GM12891 (cell line): ENCODE measurements at places on chromosomes 3 and 15.

GRCh38 chr3:175512700-175513099 lies 653.6 kb downstream of the NAALADL2 start:
- DNase-seq: no peak

- no peak for DNase-seq
Measured at GRCh38 chr3:149575213-149575960, 82.4 kb downstream of the WWTR1 start.

- no peak for DNase-seq
Measured at GRCh38 chr3:20701641-20702040, 515.6 kb upstream of the SGO1 start.

DNA sequence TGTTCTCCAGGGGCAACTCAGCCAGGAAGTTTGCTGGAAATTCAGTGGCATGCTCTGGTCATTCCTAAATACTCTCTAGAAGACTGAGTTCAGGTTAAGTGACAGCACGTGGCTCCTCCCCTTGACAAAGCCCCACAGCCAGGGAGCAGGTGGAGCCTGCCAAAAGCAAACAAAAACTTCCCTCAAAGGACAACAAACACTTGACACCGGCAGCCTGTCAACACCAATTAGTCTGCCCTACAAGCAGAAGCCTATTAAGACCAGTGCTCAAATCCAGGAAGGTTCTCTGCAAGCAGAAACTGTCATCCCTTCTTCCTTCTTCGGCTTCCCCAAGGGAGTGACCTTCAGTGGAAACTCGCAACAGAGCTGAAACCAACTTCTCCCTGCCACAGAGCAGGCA lies 5.0 kb downstream of the MEX3B start:
- DNase-seq: no peak

GRCh38 chr3:129605922-129606635 lies 397 bp downstream of the PLXND1 start:
- peak; percentile 57 for DNase-seq

- no peak for DNase-seq
Measured at GRCh38 chr15:96028620-96029019, 301.9 kb upstream of the NR2F2 start.

GRCh38 chr15:50278496-50278895 lies 13.0 kb upstream of the HDC start:
- no peak for DNase-seq

GRCh38 chr15:93126148-93126547 lies 37.1 kb upstream of the RGMA start:
- no peak for DNase-seq

- no peak for DNase-seq
Measured at GRCh38 chr15:38196076-38196475, 56.6 kb upstream of the SPRED1 start.

GRCh38 chr3:65888980-65889706 lies 149.6 kb downstream of the MAGI1 start:
- no peak for DNase-seq

DNA sequence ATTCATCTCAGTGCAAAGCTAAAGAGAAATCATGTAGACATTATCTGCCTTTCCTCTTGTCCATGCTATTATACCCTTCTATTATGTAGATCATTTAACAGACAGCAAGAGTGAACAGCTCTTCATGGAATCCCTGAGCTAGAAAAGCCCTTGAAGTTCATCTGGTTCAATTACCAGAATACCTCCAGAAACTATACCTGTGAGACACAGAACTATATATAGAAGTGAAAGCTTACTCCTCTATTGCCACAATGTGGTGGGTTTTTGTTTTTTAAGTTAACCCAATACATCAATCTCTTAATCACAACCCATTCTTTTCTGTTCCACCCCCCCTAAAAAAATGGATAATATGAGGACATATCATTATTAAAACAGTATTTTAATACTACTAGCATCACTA lies 347.7 kb downstream of the PLCL2 start:
- no peak for DNase-seq

DNA sequence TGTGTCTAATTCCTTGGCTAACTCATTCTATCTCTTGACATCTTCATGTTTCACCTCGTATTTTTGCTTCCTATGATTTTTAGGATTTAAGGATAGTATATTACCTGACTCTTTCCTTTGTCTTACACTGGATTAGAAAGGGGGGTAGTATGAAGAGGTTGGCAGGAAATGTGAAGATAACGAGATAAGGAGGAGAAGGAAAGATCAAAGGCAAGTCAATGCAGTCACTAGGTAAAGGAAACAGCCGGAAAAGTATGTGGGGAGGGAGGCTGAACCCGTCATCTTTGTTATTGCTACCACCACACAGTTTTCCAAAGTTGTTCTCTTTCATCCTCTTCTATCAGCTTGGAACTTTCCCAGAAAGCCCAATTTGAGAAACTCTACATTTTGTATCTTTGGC lies 90.6 kb downstream of the SLC9A9 start:
- no peak for DNase-seq

DNA sequence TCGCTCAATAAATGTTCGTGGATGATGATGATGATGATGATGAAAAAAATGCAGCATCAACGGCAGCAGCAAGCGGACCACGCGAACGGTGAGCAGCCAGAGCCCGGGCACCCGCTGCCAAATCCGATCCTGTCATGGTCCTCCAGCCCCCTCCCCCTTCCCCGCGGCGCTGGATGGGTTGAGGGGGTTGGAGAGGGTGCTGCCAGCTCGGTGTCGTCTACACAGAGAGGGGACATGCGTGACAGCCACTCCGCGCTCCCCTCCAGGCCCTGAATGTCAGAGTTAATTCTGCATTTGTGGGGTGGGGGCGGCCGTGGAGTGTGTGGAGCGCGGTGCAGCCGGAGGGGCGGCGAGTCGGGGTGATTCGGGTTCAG lies 722 bp downstream of the CACNA1D start:
- no peak for DNase-seq

DNA sequence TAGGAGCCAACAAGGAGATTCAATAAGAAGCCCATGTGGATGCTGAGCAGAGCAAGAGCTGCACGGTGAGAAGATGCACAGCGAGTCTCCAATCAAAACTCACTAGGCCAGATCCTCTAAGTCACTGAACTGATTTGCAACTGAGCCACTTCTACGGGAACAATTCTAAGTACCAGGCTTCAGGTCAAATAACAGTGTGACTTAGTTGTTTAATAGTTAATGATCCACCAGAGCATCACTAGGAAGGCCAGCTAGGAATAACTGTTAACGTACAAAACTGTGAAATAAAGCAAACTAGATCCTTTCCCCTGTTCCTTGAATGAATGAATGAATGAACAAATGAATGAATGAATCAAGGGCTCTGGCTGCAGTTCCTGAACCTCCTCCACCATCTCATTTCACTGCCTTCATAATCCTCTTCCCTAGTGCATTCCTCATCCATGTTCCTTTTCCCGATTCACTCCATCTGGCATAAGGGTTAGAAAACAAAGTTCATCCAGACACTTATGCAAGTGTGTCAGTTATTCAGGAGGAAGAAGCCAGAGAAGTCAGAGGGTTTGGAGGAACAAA lies 59.7 kb downstream of the ATP8B4 start:
- no peak for DNase-seq

GRCh38 chr3:81947359-81947758 lies 185.9 kb upstream of the GBE1 start:
- no peak for DNase-seq

- no peak for DNase-seq
Measured at GRCh38 chr3:44232407-44232806, 9.3 kb upstream of the TOPAZ1 start.

- DNase-seq: no peak
Measured at GRCh38 chr3:119681279-119681678, 4.1 kb upstream of the COX17 start.

- no peak for DNase-seq
Measured at GRCh38 chr15:38128341-38128781, 124.3 kb upstream of the SPRED1 start.

DNA sequence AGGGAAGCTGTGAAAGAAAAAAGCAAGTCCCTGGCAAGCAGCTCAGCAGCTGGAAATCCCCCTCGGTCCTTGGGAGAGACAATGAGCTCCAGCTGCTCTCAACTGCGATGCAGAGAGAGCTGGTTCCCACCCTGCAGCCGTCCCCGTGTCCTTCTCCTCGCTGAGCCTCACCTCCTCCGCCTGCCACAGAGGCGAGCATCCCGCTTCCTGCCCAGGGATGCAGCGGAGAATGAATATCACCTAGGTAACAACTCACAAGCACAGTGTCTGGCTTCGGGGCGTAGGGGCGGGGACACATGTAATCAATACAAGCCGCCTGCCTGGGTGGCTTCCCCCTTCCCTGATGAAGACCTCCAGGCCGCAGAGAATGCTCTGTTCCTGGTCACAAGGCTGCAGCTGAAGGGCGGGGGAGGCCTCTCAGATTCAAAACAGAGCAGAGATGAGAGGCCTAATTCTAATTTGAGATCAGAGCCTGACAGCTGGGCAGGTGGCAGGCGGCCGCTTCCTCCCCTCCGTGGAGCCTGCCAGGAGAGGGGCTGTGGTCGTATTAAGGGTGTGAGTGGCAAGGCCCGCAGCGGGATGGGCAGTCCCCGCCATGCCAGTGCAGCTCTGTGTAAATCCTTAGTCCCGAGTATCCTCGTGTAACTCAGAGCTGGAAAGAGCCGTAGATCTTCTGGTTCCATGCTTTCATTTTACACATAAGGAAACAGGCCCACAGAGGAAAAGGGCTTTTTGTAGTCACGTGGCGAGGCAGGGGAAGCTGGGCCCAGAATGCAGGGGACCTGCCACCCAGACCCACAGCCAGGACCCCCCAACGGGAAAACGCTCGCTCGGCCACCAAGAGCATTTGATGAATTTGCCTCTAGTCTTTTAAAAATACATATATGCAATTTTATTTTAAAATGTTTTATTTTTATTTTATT lies 24.3 kb downstream of the ZDHHC19 start:
- DNase-seq: no peak

GRCh38 chr3:51984269-51984647 lies 923 bp downstream of the ACY1 start:
- DNase-seq: no peak

GRCh38 chr15:39622660-39623516 lies 42.0 kb downstream of the THBS1 start:
- DNase-seq: no peak

GRCh38 chr3:99823723-99824711 lies 6.4 kb downstream of the CMSS1 start:
- DNase-seq: no peak

DNA sequence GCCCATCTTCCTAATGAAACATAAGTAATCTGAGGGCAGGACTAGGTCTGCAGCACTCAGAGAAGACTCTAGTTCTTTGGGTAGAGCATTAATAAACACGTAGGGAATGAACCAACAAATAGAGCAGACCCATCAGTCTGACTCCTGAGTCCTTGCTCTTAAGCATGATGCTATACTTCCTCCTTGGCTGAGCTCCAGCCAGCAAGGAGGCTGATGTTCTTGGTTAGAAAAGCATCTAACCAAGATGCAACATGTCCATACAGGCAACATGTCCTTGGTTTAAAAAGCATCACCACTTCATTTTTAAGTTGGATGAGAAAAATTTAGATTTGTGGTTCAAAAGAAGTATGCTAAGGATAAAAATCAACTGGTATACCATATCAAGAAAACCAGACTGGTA lies 8.5 kb upstream of the MYH15 start:
- DNase-seq: no peak

DNA sequence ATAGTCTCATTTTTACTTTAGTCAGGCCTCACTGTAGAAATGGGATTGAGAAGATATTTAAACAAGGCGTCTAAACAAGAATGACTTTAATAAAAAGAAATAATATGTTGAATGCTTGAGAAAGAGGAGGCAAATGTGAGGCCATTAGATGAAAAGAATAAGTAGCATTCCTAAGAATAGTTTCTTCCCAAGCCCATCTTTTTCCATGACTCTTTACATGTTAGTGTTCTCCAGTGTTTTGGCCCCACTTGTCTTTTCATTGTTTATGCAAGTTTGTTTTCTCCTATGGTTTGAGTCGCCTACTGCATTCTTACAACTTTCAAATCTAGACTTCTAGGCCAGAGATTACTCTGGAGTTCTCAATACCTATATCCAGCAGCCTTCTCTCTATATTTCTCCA lies 39.0 kb downstream of the TSC22D2 start:
- no peak for DNase-seq

DNA sequence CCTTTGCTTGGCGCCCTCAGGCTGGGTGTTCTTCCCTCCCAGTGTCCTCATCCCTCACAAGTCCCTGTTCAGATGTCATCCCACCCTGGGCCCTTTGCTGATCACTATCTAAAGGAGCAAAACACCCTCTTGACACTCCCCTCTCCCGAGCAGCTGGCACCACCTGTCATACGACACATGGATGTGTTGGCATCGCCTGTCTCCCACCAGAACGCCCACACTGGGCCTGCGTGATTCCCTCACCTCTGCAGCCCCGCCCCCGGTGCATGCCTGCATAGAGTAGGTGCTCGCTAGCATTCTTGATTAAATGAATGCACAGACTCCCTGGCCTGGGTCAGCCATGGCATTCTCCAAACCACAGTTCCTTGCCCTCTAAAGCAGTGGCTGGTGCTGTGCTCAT lies 75.8 kb downstream of the DNAJB8 start:
- no peak for DNase-seq

DNA sequence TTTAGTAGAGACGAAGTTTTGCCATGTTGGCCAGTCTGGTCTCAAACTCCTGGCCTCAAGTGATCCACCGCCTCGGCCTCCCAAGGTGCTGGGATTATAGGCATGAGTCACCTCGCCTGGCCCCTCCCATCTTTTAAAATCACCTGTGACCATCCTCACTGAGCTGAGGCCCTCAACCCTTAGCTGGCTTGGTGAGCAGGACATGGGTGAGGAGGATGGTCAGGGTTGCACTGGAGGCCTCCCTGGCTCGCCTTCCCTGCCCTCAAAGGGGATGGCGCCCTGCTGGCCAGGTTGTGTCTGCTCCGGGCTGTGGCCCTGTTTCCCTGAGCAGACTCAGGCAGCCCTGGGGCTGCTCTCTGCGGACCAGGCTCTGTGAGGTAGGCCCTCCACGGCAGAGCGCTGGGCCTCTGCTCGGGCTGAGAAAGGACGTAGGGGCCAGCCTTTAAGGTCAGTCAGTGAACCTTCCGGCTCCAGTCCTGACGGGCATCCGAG lies 33.7 kb downstream of the SYNM start:
- DNase-seq: no peak

GRCh38 chr3:24854748-24855147 lies 360.1 kb upstream of the THRB start:
- no peak for DNase-seq

- no peak for DNase-seq
Measured at GRCh38 chr3:174884776-174885568, 25.8 kb downstream of the NAALADL2 start.

DNA sequence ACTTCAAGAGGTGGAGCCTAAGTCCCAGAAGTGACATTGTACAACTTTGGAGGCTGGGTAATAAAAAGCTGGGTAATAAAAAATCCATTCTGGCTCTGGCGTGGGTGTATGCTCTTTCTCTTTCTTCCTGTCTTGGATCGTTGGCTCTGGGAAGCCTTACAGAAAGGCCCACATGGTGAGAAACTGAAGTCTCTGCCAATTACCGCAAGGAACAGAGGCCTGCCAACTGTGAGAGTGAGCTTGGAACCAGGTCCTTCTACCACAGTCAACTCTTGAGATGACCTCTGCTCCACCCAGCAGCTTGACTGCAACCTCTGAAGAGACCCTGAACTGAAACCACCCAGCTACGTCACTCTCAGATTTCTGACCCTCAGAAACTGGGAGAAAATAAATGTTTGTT lies 51.0 kb downstream of the NR2F2 start:
- no peak for DNase-seq
